ENCODE measurements at places on chromosomes 11 and 22.

GRCh38 chr11:64637334-64638017 lies 46.5 kb downstream of the SLC22A12 start:
- no peak for DNase-seq

GRCh38 chr11:116230438-116230837 lies 542.3 kb downstream of the BUD13 start:
- no peak for DNase-seq

GRCh38 chr11:92364177-92364576 lies 139.6 kb downstream of the FAT3 start:
- no peak for DNase-seq

- no peak for DNase-seq
These were observed 6.0 kb downstream of the APOL1 start for GRCh38 chr22:36258701-36259614.

- DNase-seq: no peak
These were observed 538.2 kb downstream of the LRRC4C start for GRCh38 chr11:40921246-40921645.

GRCh38 chr11:66150140-66150539 lies 80.1 kb downstream of the PACS1 start:
- DNase-seq: no peak

GRCh38 chr11:9787260-9787659 lies 123.4 kb downstream of the SWAP70 start:
- DNase-seq: no peak

- DNase-seq: no peak
These were observed 353.5 kb downstream of the TBC1D22A start for GRCh38 chr22:47115921-47116320.

DNA sequence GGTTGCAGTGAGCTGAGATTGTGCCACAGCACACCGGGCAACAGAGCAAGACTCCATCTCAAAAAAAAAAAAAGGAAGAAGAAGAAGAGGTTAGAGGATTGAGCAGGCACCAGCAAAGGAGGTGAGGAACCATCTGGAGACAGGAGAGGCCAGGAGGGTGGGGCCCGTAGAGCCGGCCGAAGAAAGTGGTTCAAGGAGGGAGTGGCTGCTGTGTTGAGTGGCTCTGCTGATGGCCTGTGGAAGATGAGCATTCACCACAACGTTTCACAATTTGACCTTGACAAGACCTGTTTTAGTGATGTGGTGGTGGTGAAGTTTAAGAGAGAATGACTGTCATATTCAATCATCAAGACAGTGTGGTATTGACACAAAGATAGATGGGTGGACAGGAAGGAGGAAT lies 6.8 kb upstream of the CTSD start:
- DNase-seq: no peak

DNA sequence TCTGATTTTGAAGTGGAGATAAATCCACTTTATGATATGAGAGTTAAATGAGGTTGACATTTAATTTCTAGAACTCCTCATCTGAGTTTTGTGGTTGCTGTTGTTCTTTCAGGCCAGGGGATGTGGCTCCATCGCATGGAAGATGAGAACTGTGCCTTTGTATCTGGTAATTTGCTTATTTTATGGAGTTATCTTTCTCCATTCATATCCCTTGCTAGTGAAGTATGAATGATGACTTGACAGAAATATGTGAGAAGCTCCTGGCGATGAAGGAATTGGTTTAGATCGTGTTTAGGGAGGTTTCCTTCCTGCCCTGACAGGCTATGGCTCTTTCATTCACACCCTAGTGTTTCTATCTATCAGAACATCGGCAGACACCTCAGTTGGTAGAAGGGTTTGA lies 393.7 kb downstream of the ETS1 start:
- no peak for DNase-seq

DNA sequence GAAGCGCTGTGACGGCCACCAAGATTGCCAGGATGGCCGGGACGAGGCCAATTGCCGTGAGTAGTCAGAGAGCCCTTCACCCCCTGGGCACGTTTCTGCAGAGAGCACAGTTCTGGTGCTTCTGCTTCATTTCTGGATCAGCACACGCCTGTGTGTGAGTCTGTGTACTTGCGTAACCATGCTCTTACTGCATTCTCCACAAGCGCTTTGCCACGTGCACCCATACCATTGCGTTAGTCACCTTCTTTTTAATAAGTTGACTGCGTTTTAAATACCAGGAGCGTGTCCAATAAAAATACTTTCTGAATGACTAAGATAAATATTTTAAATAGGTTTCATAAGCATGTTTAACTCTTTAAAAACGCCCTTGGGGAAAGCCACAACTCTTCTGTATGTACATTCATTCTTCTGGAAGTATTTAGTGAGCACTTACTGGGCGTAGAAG lies 143.0 kb upstream of the SORL1-AS1 start:
- DNase-seq: no peak

DNA sequence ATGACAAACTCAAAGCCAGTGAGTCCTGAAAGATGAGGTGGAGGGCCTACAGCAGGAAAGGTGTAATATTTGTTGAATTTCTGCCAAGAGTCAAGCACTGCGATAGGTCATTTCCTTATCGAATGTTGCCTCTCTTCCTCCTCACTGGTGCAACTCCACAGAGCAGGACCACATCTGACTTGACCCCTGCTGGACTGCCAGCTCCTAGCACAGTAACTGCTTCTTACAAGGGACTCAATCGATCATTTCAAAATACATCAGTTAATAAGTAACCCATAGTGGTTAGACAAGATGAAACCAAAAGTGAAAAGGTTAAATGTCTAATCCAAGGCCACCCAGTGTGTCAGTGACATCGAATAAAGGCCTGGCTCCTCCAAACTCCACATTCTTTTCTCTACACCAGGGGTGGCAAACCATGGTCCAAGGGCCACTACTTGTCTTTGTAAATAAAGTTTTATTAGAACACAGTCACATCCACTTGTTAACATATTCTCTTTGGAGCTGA lies 98.5 kb upstream of the CSNK2A3 start:
- no peak for DNase-seq

- DNase-seq: no peak
These were observed 1.7 kb downstream of the YAP1 start for GRCh38 chr11:102111787-102112508.

GRCh38 chr11:55707029-55707428 lies 45.0 kb downstream of the OR4C6 start:
- no peak for DNase-seq

DNA sequence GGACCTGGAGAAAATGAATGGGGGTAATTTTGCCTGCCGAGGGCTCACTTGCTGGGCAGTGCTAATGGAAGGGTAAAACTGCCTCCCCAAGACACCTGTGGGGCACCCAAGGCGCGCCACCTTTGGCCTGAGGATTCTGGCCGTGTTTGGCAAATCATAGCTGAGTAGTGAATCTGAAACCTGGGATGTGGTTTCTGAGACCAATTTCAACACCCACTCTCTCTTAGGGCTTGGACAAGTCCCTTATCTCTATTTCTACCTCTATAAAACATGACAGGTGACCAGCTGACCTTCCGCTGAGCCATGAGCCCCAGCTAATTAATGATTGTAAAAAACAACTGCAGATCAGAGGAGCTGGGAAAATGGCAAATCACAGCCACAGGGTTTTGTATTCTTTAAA lies 1.5 kb upstream of the PACSIN3 start:
- no peak for DNase-seq

Data from stimulated activated CD4-positive, alpha-beta T cell treated with anti-CD3 and anti-CD28 coated beads, Interleukin-4, amount 100 ng/mL, for 48 hours (primary cell).